ENCODE measurements at places on chromosomes 13 and 19.

DNA sequence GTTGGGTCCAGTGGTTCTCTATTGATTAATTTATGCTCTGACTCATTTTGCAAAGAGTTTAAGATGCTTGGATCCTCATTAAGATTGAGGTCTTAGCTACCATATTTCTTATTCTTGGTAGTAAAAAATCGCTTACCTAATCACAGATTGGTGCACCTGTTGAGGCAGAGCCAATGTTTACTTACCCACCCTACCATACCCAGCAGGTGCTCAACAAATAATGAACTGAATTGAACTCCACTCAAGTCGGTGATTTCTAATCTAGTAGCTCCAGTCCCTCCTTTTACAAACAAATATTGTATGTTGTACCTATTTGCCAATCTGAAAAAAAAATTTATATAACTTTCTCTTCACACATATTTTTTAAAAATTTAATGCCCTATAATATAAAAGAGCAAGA, 361.0 kb downstream of the FGF14 start:
- DNase-seq, result peak; percentile 47

DNA sequence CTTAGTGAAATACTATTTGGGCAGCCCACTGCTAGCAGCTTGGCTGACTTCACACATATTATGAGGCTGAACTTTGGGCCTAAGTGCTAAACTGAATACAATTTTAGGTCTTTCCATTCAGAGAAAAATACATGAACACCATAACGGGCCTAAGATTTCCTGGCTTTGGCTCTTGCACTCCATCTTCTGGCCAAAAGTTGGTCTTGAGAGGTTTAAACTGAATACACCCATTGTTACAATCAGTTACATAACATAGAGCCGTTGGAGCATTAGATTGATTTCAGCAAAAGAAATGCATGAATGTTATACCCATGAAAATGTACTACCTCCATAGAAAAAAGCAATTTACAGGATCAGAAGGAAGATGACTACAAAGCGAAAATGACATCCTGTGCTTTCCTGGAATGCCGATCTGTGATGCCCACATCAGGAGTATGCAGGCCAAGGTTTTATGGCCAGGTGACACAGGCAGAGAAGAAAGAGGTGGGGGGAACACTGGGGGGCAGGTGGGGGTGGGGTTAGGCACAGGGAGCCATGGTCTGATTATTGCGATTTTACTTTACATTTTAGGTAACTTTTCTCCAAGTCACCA, 11.1 kb upstream of the SHISA2 start:
- no peak for DNase-seq

- no peak for DNase-seq
Measured at GRCh38 chr13:108984251-108984920, 355.0 kb downstream of the MYO16 start.

DNA sequence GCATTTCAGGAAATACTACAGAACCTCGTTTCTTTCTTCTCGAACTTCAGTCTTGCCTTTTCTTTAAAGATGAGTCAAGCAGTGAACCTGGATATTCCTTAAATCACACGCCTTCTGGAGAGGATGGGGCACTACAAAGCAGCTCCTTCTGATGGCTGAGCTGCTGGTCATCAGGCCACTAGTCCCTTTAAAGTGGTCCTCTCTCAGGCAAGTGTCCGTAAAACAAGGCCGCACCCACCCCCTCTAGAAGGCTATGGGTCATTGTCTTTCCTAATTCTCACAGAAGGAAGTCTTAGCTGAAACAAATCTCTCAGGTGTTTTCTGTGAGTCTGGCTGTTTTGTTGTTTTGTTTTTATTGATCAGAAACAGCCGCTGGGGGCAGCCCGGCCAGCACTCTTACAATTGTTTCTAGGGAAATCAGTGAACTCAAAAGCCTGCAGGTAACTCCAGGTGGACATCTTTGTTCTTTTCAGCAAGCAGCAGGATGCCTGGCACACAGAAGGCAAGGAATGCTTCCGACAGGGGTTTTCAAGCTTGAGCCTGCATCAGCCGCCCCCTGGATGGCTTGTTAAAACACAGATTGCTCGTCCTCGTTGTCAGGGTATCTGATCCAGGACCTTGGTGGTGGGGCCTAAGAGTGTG, 45.4 kb downstream of the MBNL2 start:
- DNase-seq, result no peak

DNA sequence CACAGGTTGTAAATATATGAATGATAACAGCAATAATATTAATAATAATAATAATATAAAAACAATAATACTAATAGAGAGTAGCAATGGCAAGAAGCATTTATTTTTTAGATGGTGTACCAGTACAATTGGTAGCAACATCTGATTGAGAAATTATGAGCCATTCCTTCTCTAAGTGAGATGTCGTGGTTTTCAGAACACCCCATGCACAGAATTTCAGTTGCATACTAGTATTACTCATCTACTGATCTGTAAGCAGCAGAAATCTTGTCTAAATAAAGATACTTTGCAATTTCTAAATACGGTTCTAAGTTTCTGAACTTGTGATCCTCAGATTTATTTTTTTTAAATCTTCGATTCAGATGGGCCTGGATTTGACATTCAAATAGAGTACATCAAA, 788.0 kb upstream of the ATXN8OS start:
- no peak for DNase-seq

DNA sequence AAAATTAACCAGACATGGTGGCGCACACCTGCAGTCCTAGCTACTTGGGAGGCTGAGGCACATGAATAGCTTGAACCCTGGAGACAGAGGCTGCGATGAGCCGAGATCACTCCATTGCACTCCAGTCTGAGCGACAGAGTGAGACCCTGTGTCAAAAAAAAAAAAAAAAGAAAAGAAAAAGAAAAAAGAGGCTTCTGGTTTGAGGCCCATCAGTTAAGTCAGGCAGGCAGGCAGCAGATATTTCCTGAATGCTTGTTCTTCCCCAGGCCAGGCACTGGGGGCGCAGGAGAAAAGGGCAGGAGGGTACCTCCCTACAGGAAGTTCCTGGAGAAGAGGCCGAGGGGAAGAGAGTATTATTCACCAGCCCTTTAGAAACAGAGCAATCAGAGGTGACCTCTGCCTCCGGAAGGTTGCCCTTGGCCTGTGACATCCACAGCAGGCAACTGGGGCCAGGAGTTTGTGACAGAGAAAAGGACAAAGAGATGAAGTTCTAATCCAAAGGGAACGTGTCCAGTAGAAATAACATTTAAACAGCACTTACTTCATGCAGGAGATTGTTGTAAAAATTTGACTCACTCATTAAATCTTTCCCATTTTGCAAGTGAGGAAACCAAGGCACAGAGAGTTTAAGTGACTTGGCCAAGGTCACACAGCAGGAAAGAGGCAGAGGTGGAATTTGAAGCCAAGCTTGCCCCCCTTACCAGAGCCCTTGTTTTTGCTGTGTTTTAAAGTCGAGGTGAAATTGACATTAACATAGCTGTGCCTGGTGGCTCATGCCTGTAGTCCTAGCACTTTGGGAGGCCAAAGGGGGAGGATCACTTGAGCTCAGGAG, 4.3 kb upstream of the RLN3 start:
- DNase-seq, result peak; percentile 8

- no peak for DNase-seq
Measured at GRCh38 chr13:30030141-30030750, 179.8 kb upstream of the UBL3 start.

DNA sequence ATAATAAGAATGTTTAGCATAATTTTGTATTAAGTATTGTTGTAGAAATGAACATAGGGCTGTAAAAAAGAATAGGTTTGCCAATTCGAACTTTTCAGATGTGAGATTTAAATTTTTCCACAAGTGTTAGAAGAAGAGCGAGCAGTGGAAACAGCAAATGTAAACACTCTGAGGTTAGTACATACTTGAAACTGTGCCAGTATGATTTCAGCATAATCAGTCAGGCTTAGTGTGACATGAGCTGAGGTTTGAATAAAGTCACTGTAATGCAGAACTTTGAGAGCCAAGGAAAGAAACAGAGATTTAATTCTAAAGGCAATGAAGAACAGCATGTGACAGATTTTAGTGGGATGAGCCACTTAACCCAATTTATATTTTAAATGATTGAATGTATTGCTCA, 2166.4 kb downstream of the PCDH9 start:
- no peak for DNase-seq

DNA sequence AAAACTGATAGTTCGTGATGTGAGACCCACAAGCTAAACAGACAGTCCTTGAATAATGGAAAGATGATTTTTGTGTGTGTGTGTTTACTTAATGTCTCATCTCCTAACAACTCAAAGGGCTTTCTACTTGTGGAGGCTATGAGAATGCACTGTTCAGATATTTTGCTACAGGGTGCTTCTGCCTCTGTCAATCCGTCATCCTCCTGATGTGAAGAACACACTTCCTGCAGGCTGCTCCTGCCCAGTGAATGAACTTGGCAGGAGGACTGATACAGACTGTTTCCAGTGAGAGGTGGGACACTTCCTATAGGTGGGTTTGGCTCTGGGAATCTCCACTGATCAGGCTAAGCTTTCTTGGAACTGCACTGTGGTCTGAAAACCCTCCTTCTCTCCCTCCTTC, 168.4 kb upstream of the STARD13 start:
- no peak for DNase-seq

- no peak for DNase-seq
Measured at GRCh38 chr19:5250127-5250659, 90.4 kb downstream of the PTPRS start.

DNA sequence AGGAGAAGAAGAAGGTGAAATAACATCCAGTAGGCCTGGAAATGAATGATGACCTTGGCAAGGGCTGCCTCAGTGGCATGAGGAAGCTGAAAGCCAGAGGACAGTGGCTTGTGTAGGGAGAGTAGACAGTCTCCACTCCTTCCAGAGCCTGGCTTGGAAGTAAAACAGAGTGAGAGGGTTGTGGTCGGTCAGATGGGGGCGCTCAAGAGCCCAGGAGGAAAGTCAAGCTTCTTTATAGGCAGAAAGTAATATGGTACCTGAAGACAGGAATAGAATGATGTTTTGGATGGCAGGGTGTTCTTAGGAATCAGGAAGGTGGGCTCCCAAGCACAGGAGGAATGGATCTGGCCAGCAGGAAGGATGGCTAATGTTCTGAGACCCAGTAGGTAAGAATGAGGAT, 75.1 kb upstream of the TSC22D1 start:
- DNase-seq, result no peak

GRCh38 chr19:3193256-3194105, 7.8 kb downstream of the NCLN start:
- DNase-seq, result no peak

GRCh38 chr13:113562085-113562749, 22.3 kb upstream of the TFDP1 start:
- DNase-seq, result peak; percentile 22

DNA sequence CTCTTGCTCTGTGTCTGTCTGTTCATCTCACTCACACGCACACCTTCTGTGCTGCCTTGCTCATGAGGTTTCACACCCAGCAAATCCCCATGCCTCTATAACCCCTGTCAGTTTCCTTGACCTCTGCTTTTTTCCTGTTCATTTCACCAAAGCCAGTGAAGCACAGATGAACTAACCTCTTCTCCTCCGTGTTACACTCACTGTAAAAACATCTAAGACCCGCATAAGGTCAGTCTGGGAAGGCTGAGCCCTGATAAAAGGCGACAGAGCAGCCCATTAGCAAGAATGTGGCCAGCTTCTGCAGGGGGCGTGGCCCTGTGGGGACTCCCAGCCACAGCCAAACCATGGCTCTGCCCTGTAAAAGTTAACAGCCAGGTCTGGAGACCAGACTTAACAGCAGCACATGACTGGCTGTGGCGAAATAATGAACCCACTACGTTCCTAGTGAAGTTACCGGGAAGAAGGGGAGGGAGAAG, 42.8 kb upstream of the NPAS1 start:
- no peak for DNase-seq
